ENCODE measurements at places on chromosomes 5 and 9.

- DNase-seq: no peak
Measured at GRCh38 chr5:14399054-14399692, 182.4 kb upstream of the OTULINL start.

DNA sequence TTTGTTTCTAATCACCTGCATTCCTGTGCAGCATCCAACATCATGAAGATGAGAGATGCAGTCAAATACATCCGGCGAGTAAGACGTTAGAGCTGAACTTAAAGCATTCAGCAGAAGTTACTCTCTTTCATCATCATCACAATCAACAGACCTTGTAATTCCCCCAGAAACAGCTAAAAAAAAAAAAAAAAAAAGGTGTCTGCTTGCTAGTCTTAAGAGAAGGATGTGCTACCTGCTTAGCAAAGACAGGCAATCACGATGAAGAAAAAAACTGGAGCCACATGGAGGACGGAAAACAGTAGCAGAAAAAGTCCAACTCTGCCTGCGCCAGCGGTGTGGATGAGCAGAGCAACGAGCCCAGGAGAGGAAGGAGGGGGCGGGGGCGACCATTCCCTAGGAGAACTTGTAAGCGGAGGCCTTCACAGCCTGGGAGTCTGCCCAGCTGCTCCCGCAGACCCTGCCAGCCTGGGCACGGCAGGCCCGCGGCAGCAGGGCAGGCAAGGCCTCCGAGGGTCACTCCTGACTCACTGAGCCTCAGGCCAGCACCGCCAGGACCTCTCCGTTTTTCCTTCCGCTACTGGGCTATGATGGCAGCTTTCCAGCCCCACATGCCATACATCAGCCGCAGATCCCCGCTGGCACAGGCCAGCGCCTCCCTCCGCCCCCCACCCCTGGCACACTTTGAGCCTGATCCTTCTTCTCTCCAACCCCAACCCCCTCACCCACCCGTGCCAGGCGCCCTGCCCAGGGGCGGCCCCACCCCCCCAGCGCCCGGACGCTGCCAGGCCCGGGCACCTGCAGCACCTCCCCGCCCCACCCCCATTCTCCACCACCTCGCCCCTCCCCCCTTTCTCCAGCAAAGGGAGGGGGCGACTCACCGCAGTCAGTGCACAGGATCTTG, 1.4 kb downstream of the NRG2 start:
- peak; percentile 70 for DNase-seq

GRCh38 chr5:76084496-76085242, 1.5 kb downstream of the SV2C start:
- DNase-seq: no peak

DNA sequence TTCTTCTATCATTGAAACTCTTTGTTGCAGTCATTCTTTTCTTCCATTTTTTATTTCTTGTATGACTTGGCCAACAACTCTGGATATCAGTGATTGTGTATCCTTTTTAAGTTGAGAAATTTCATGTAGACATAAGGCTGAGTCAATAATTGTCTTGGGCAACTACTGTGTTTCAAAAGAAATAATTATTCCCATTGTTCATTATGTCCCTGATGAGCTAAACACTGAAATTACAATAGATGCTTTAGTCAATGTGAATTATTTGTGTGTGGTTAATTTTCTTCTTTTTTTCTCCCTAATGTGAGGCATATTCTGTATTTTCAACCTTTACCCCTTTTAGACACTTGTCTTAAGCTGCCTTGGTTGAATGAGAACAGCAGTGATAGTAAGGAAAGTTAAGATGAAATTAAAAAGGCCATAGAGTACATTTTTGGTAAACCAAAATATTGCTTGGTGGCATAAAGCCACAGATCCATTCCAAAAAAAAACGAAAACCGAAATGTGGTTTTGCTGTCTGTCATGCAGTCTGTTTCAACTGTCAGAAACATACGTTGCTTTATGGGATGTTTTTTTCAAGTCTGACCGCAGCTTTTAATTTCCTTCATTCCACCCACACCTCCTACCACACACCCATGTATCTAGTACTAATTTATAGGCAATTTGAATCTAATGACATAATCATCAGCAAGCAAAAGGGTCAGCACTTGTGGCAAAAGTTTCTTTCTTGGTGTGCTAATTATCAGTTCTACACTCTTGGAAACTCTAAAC, 21.1 kb downstream of the TLE4 start:
- no peak for DNase-seq

GRCh38 chr9:21398955-21399489, 9.9 kb upstream of the IFNA8 start:
- no peak for DNase-seq

DNA sequence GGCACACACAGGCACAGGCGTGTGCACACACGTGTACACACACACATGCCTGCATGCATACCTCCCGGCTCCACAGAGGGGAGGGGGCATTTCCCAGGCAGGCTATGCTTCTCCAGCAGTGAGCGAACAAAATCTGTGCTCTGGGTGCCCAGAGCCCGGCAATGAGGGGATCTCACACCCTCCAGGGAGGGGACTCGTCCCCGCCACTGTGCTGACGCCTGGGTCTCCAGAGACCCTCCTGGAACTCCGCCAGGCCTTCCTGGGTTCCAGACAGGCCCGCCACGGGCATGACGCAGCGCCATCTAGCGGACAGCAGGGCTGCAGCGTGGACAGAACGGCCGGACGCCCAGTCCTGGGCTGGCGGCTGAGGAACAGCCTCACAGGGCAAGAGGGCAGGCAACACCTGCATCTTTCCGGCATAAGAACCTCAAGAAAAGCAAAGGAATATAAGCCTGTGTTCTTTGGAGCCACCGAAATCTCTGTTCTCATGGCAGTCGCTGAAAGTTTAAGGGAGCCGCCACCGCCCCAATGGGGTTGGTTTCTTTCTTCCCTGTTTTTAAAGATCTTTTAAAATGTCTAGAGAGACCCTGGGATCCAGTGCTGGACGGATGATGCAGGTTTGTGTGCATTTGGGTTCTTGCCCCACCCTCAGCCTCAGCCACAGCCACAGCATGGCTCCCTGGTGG, 135.6 kb upstream of the PPP1R26 start:
- DNase-seq: no peak

GRCh38 chr9:89236955-89237573, 58.4 kb upstream of the SHC3 start:
- no peak for DNase-seq

GRCh38 chr5:134420343-134420742, 8.7 kb upstream of the CDKN2AIPNL start:
- no peak for DNase-seq

DNA sequence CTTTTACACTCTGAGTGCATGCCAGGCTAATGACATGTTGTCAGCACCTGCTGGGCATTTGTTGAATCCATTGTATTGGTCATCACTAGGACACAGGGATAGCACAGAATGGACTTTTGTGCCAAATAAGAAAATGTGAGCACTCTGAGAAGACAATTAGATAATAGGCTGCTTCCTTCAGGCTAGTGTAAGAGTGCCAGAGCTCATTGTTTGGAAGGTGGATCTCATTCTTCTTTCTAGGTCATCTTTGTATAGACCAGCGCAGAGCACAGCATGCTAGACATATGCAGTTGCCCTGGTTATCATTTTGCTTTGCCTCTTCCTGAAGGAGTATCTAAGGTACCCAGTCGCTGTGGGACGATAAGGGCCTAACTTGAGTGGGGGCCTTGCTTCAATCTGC, 493.4 kb upstream of the COX7C start:
- no peak for DNase-seq

GRCh38 chr9:86876621-86877196, 70.6 kb downstream of the GAS1 start:
- no peak for DNase-seq

GRCh38 chr5:175047048-175047447, 322.7 kb downstream of the MSX2 start:
- DNase-seq: no peak

DNA sequence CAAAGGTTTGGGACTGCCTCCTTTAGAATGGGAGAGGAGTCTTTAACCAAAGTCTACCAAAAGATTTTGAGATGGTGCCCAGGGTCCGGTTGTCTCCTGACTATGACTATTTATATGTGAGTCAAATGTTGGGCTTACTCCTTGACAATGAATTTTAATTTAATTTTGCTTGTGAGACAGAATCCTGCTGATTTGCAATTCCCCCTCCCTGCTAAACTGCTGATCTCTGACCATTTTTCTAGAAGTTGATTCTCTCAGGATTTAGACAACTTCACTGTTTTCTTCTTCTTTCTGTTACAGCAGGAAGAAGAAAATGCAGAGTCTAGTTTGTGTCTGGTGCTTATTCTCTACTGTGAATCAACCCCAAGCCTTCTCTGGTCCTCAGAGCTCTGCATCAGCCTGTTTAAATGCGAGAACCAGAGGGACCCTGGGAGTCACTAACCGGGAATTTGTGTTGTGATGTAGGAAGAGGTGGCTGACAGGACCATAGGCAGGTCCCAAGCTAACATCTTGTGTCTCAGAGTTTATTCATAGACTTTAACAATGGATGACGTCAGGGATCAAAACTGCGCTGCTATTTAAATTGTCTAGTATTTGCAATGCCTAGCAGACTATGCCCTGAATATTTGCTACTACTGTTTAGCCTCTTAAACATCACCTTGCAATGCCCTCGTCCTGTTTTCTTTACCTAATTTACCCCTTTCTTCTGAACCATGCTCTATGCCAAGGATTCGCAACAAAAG, 124.0 kb upstream of the TAF11L2 start:
- DNase-seq: no peak

DNA sequence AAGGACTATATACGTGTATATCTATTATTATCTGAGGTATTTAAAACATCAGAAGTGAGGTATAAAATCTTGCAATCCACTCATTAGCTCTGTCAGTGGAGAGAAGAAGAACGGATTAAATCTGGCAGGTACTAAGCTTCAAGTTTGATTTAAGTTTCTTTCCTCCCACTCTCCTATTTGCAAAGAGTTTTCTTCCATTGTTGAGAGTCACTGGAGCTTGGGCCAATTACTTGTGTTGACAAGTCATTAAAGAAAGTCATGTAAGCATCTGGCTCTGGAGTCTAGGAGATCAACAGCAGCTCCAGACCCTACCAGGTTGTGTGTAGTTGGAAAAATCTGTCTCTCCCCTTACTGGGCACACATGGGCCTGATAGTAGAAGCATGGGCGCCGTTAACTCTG, 476.8 kb upstream of the SMARCA2 start:
- DNase-seq: no peak

- DNase-seq: no peak
Measured at GRCh38 chr5:53557386-53557785, 3.1 kb upstream of the NDUFS4 start.

DNA sequence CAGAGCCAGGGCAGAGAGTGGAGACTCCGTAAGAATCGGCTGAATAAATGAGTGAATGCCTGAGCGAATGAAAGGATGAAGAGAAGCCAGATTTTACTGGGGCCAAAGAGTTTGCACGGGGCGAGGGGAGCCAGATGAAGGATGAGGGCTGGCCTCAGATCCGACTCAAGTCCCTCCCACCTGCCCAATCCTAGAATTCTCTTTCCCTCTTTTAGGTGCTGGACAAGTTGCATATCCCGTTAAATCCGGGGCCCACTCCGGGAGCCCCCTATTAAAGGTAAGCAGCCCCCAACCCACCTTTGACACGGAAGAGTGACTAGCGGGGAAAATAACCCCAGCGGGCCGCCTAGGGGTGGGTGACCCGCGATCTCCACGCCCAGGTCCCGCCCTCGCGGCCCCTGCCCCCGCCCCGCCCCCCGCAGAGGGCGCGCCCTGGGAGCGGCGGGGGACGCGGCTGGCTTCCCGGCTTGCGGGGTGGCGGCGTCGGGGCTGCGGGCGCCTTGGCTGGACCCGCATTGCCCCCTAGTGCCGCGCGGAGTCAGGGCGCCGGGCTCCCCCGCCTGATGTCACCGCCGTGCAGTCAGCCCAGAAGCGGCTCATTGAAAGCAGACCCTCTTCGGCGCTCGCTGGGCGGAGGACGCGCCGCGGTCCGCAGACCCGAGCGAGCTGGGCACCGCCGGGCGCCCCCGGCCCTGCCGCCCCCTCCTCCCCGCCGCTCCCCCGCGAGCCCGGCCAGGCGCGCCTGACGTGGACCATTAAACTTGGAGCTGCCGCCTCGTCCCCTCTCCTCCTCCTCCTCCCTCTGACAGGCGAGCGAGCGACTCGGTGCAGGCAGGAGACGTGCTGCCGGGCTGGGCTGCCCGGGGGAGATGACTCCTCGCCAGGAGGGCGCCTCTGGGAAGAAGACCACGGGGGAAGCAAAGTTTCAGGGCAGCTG, at the start of gene ADRA1B:
ADRA1B (plus strand) TSS at position 579 of the 937 bp plus-strand sequence. CDS start 424 bp downstream, outside the sequence.
- DNase-seq: peak; percentile 70

GRCh38 chr5:132423438-132423898, 54.0 kb downstream of the SLC22A5 start:
- no peak for DNase-seq

Measured in tibial artery (tissue), 4 donors.